ENCODE measurements at places on chromosomes 5 and 9. TPM values are rescaled to one million over a fixed set of nuclear protein-coding genes. Genes with fewer than 3 reads are reported as not detected.

GRCh38 chr5:141051521-141051866 is 320 bp downstream of the PCDHB1 start:
- DNase-seq: no peak

- DNase-seq: no peak
Measured at GRCh38 chr9:134484479-134484878, 157.1 kb upstream of the COL5A1 start.

OR1J2 gene
- not detected for total RNA-seq

DNA sequence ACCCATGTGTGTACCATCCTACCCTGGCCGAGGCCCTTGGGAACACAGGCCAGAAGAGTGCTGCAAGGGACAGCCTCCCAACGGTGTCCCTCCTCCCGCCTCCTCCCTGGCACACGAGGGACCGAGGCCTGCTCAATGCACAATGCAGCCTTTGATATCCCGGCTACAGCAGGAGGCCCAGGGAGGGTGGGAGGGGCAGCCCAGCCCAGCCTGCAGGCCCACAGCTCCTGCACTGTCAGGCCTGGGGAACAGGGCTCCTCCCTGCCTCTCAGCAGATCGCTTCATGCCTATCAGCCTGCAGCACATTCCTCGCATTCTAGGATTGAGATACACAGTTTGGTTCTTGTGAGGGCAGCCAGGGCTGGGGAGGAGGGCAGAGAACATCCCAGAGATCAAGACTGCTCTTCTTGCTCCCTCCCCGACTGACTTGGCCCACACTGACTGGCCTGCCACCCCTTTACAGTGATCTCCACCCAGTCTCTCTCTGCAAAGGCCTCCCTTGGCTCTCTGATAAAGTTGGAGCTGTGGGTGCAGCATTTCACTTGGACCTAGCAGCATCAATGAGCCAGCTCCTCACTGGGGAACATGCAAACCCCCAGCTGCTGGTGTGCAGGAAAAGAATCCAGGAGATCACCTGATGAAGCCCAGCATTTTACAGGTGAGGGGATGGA is at the start of gene SH3TC2:
Gene SH3TC2 (minus strand): TSS at position 46 of the 671 bp plus-strand sequence. CDS start 40 bp downstream, at position 6.
- DNase-seq: peak; percentile 6

GRCh38 chr9:107221321-107221720 is 61.8 kb upstream of the RAD23B start:
- no peak for DNase-seq

FGD3 gene
- total RNA-seq: 5.4 TPM

DNA sequence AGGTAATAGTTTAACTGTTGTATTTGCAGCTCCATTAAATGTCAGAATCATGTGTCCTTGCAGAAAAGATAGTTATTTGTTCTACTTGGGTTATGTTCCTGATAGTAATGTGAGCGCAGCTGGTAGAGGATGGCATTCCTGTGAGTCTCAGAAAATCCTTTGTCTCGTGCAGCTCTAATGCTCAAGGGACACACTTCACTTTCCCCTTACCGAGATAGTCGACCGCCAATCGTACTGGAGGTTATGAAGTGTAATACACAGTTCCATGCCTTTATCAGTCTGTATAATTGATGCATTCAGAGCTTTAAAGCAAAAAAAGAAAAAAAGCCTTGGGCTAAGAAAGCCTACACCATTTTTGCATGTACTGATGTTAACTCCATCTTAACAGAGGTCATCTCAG is 60.2 kb upstream of the SRP19 start:
- no peak for DNase-seq

DNA sequence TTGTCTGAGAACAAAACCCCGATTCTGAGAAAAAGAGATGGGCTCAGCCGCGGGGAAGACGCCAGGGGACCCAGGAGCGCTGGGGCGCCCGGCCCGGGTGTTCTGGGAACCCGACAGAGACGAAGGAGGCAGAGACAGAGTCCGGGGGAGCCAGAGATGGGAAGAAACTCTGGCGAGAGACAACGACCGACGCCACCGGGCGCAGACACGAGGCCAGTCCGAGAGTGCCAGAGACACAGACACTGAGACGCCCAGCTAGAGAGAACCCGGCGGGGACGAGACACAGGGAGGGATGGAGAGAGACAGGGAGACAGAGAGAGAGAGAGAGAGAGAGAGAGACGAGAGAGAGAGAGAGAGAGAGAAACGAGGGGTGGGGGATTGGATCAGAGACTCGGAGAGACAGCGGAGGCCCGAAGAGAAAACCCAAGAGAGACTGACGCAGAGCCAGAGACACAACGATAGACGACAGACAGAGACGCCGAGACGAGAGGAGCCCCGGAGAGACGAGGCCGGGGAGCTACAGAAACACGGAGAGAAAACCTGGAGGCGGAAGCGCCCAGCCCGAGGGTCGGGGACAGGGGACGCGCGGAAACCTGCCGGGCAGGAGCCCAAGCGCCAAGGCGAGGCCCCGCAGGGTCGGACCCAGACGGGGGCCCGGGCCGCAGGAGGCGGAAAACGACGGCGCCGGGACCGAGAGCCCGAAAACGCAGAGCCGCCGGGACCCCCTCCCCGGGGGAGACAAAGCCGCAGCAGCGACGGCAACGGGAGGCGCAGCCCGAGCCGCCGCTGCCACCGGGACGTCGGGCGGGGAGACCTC is 3.3 kb downstream of the NR5A1 start:
- no peak for DNase-seq

OXCT1 gene
- total RNA-seq: 335 TPM

- no peak for DNase-seq
Measured at GRCh38 chr5:90601468-90601867, 42.9 kb downstream of the ADGRV1 start.

GRCh38 chr9:89710697-89711096 is 105.9 kb downstream of the GADD45G start:
- no peak for DNase-seq

ATOSB gene
- total RNA-seq: 7.8 TPM

LRRC14B gene
- total RNA-seq: not detected

- no peak for DNase-seq
Measured at GRCh38 chr9:116193636-116194035, 40.0 kb downstream of the PAPPA start.

- no peak for DNase-seq
Measured at GRCh38 chr9:69036799-69037198, 1.2 kb downstream of the FXN start.

DNA sequence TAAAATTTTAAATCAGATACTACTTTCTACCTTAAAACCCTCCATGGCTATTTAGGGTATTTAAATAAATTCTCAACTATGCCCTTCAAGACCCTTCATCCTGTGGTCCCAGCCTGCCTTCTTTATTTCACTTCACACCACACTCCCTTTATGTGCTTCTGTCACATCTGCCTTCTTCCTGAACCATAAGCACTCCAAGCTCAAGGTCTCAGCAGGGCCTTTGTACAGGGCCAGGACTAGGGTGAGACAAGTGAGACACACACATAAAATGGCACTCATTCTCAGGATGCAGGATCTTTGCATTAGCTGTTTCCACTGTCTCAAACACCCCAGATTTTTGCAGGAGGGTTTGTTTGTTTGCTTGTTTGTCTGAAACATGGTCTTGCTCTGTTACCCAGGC is 7.6 kb downstream of the ITK start:
- DNase-seq: no peak

DNA sequence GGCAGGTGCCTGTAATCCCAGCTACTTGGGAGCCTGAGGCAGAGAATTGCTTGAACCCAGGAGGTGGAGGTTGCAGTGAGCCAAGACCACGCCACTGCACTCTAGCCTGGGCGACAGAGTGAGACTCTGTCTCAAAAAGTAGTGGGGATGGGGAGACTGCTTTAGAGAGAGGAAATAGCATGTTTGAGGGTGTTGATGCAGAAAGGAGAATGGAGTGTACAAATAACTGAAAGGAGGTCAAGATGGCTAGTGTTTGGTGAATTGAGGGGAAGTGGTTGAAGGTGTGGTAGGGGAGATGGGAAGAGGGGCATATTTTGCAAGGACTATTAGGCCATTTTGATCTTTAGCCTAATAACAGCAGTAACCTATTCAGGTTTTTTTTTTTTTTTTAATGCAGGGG is 18.2 kb downstream of the TENT2 start:
- no peak for DNase-seq

P4HA2 gene
- total RNA-seq: 32.0 TPM

GRCh38 chr5:169421677-169422076 is 120.7 kb upstream of the SLIT3 start:
- DNase-seq: no peak

CTNNA1 gene
- 256 TPM for total RNA-seq

- DNase-seq: peak; percentile 87
Measured at GRCh38 chr9:25678147-25678666, at the start of gene TUSC1. TSS of gene TUSC1 (minus strand) at chr9:25678444. CDS start at chr9:25678312, 132 bp downstream.
